ENCODE measurements at places on chromosomes 1 and 21.

DNA sequence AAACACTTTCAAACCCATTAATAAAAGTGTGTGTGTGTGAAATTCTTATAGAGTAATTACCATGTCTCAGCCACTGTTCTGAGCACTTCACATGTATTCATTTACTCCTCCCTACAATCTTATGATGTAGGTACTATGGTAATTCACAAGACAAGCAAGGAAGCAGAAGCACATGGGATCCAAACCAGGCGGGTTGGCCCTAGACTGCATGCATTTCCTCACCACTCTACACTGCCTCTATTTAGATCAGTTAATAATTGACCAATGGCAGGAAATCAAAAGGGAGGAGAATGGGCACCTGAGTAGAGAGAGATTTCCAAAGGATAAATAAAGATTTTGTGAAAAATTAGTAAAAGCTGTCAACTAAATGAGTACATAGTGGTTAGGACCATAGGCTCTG lies 15.7 kb downstream of the MAP3K21 start:
- DNase-seq: no peak

- no peak for DNase-seq
Observed at GRCh38 chr1:219210067-219210466, 36.4 kb downstream of the LYPLAL1 start.

GRCh38 chr1:193524021-193524420 lies 337.6 kb upstream of the B3GALT2 start:
- DNase-seq: no peak

DNA sequence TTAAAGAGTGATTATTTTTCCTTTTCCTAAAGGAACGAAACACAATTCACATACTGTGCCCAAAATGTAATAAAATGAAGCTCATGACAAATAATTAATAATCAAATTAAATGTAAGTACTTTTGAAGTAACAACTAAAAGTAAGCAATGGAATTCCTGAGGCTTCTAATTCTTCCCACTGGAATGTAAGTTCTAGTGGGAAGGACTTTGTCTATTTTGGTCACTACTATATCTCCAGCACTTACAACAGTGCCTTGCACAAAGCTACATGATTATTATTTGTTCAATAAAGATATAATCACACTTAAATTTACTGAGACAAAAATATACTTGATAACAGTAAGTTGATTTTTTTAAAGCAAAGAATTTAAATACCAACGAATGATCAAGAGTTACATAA lies 128.8 kb downstream of the COQ8A start:
- no peak for DNase-seq

GRCh38 chr1:41580520-41581172 lies 96.2 kb upstream of the EDN2 start:
- DNase-seq: no peak

- DNase-seq: peak; percentile 77
Observed at GRCh38 chr1:180343921-180344769, 114.1 kb downstream of the LHX4 start.

GRCh38 chr1:11736746-11737639 lies 1.1 kb downstream of the AGTRAP start:
- DNase-seq: peak; percentile 32

DNA sequence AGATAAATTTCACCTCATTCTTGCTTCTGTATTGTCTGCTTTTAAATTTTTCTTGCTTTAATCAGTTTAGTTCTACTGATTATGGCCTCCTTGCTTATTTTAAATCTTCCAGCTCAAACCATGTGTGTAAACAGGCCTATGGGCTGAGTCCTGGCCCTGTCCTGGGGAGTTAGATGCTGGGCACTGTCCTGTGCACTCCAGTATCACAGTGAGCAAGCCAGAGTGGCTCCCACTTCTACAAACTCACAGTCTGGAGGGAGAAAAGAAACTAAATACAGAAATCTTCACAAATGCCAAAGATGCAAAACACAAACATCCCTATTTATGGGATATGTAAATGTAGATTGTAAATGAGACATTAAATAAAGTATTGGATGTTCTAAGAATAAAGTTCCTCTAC lies 101.1 kb upstream of the POGK start:
- DNase-seq: no peak

- DNase-seq: no peak
Observed at GRCh38 chr1:205576011-205576410, 55.8 kb downstream of the ELK4 start.

GRCh38 chr21:33684068-33684467 lies 41.8 kb downstream of the ITSN1 start:
- DNase-seq: no peak

GRCh38 chr1:162741574-162741973 lies 48.9 kb upstream of the HSD17B7 start:
- no peak for DNase-seq

DNA sequence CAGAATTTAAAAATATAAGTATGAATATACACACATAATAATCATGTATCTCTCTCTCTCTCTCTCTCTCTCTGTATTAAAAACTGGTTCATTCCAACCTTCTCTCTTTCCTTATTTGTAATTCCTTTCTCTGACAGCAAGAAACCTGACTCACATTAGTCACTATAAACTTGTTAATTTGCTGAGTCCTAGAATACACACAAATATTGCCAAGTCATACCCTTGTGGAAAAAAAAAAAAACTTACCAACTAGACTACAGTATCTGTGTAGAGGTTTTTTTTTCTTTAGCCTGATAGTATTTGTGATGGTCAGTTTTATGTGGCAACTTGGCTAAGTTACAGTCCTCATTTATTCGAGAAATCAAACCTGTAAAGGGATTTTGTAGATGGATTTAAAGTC lies 26.3 kb upstream of the NHLH2 start:
- no peak for DNase-seq

- DNase-seq: no peak
Observed at GRCh38 chr1:87684713-87685205, 356.1 kb downstream of the LMO4 start.

- DNase-seq: no peak
Observed at GRCh38 chr1:201460814-201461644, 8.0 kb downstream of the PHLDA3 start.

- peak; percentile 19 for DNase-seq
Observed at GRCh38 chr1:183646776-183647175, 6.3 kb downstream of the APOBEC4 start.

DNA sequence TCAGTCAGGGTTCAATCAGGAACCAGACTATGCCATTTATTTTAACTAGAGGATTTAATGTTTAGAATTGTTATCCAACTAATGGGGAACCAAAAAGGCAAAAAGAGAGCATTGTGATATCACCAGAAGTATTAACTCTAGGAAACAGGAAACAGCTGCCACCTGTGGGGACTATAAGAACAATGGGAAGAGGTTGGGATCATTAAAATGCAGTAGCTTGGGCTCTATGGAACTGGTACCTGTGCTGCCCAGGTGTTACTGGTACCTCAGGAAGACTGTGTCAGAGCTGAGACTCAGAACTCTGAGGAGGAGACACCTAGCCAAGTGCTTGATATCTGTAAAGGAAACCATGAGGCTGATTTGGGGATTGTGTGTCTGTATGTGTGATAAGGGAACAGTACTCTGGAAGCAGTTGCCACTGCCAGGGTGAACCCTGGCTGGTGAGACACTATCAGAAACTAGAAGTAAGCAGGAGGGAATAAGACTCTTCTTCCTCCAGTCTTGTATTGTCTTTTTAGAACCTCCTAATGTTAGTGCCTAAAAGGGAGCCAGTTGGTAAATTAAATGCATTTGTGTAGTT lies 49.4 kb downstream of the MAN1A2 start:
- no peak for DNase-seq

DNA sequence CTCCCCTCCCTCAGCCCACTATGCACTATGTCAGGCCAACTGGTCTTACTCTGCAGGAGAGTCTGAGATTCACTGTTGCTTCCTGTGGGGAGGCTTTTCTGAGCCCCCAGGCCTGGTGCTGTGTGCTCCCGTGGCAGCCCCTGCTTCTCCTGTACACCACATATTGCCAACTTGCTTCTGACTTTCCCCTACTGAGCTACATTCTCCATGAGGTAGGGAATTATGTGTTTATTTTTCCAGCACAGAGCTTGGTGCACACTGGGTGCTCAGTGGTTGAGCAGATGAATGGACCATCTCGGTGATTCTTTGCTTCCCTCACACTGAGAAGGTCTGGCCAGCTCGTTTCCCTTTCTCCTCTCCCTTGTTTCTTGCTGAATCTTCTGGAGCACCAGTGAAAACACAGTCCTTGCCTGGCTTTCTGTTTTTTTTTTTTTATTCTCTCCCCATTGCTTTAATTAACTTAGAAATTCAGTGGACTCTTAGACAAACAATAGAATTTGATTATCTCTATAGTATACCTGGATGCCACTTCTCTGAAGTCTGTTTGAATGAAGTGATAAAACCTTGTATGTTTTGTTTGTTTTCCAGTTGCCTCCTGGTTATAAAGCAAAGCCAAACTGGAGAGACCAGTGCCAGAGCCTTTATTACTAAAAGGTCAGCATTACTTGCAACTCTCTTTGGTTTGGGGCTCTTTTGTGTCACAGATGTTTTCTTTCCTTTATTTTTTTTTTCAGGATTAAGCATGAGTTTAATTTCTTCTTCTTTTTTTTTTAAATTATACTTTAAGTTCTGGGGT lies 50.3 kb upstream of the CNIH3 start:
- DNase-seq: no peak

GRCh38 chr1:58815686-58816071 lies 31.8 kb upstream of the JUN start:
- no peak for DNase-seq

- DNase-seq: no peak
Observed at GRCh38 chr1:17016317-17016661, 4.6 kb upstream of the ATP13A2 start.

GRCh38 chr1:51230501-51231078 lies 5.5 kb upstream of the RNF11 start:
- DNase-seq: no peak

- peak; percentile 31 for DNase-seq
Observed at GRCh38 chr1:237171454-237172117, 129.6 kb downstream of the RYR2 start.

DNA sequence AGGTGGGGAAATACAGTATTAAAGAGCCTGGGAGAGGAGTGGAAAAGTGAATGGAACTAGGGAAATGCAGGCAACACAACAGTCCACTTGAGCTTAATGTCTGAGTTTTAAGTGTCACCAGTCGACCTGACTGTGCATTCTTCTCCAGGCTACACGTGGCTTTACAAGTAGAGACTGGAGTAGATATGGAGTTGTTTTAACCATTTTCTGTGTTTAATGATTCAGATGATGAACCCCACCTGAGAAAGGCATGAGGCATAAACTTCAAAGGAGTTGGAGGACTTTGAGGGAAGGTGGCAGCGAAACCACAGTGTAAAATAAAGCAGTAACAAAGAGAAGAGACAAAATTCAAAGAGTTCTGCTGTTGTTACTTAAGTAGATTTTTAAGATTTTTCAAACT lies 12.6 kb downstream of the FUBP1 start:
- DNase-seq: no peak

- DNase-seq: no peak
Observed at GRCh38 chr21:17371450-17371849, 141.4 kb upstream of the CXADR start.

DNA sequence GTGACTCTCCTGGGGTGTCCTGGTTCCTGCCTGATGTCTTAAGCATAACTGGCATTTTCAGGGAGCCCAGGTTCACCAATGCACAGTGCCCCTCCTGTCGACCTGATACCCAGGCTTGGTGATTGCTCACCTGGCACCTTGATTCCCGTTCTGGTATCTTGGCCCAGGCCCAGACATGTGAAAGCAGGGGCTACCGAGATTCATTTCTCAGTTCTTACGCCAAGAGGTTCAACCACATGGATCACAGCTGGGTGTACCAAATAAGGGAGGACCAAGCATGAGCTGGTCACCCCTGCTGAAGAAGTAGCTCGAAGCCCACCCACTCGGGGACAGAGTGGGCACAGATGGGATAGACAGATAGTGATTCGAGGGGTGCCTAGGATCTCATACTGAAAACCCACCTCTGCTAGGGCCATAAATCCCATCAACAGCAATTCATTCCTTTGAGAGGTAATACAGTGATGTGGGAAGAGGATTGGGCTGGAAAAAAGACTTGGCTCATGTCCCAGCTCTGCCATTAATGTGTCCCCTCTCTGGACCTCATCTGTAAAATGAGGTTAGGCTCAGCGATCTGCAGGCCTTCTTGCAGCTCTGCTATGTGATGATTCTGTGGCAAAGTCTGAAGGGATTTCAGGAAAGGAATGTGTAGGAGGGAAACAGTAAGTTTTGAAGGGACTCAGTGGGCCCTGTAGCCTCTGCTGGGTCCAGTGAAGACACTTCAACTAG lies 2.7 kb downstream of the EPHX1 start:
- no peak for DNase-seq

DNA sequence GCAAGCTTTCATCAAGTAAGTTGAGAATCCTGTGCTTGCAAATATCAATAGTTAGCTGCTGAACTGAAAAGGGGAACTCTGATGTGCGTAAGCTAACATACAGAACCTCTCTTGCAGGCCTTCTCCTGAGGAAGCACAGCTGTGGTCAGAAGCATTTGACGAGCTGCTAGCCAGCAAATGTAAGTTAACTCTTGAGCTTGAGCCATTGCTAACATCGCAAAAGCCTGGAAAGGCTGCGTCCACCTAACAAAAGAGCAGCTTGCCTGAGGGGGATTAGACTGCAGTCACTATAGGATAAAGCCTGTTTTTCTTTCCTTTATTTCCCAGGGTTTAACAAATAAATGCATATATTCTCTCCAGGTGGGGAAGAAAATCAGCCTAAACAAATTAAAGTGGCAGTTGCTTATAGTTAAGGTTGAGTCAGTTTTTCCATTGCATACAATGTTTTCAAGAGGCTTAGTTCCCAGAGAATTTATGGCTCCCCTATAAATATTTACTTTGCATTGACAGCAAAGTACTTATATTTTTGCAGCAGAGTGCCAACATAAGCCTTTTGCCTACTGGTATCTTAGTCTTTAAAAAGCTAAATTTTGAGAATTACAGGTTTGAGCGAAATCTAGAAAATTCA lies 1.5 kb downstream of the RGS2 start:
- no peak for DNase-seq

DNA sequence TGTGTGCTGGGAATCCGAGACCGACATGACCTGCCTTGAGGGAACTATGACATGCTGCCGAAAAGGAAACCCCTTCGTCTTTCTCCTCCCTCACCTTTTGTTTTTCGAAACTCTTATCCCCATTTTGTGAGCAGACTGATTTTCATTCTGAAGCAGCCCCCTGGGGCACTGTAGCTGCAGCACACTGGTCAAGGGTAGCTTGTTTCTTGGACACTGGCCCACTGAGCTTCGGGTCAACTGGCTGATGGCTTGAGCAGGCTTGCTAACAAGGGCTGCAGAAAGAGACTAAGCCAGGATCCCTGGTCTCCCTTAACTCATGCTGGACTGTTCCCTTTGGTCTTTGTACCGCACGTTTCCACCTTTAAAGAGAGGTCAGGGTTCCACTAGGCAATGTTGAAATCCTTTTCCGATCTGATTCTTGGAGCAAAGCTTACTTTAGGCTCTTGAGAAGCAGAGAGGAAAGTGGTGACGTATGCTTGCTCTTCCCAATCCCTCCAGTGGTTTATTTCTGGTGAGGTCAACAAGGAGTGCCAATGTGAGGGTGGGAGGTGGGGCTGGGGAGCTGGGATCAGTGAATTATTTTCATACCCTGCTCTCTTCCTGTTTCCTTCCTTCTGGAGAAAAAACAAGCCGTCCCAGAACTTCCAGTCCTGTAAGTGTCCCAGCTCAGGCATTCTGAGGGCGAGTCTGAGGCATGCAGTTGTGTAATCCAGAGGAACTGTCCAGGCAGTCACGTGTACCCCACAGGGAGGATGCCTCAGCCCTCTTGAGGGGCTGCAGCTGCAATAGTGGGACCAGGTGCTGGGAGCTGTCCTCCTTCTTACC lies 7.6 kb downstream of the CYP4B1 start:
- no peak for DNase-seq
